Esophagus squamous epithelium (tissue), 5 donors: ENCODE measurements at places on chromosomes 1 and 21. TPM values are rescaled to one million over a fixed set of nuclear protein-coding genes. Genes with fewer than 3 reads are reported as not detected.

- no peak for DNase-seq
Measured at GRCh38 chr1:216205176-216205575, 218.1 kb downstream of the USH2A start.

- DNase-seq: no peak
Measured at GRCh38 chr1:15016526-15016925, 137.0 kb upstream of the TMEM51 start.

- no peak for DNase-seq
Measured at GRCh38 chr1:238409191-238409850, 518.6 kb upstream of the ZP4 start.

GRCh38 chr1:115748401-115749150, 19.9 kb downstream of the CASQ2 start:
- DNase-seq: no peak

DNA sequence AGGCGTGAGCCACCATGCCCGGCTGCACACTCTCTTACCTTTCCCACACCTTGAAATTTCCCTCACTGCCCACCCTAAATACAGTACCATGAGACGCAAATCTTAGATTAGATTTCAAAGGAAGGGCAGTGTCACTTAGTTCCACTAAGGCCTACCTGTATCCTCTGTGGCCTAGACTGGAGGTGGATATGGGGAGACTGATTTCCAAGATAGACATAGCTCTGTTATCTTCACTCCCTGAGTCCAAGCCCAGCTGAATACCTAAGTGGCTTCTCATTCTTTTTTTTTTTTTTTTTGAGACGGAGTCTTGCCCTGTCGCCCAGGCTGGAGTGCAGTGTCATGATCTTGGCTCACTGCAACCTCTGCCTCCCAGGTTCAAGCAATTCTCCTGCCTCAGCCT, 89.0 kb downstream of the SLC16A1 start:
- no peak for DNase-seq

GRCh38 chr1:77287535-77287934, 5.7 kb downstream of the AK5 start:
- no peak for DNase-seq

- no peak for DNase-seq
Measured at GRCh38 chr1:81408419-81408818, 392.3 kb upstream of the ADGRL2 start.

DNA sequence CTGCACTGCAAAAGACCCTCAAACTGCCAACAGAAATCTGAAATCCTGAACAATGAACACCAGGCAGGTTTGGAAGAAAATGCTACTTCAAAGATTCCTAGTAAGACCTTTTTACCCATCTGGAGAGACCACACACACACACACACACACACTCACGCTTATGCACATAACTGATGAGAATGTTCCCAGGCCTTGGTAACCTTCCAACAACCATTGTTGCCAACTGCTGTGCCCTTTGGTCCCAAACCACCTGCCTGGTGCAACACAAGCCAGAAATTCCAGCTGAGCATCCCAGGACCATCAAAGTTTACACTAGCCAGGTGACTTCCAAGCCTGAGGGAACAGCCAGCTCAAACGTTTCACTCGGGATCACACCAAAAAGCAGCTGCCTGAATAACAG, 56.9 kb downstream of the SEC16B start:
- DNase-seq: no peak

DNA sequence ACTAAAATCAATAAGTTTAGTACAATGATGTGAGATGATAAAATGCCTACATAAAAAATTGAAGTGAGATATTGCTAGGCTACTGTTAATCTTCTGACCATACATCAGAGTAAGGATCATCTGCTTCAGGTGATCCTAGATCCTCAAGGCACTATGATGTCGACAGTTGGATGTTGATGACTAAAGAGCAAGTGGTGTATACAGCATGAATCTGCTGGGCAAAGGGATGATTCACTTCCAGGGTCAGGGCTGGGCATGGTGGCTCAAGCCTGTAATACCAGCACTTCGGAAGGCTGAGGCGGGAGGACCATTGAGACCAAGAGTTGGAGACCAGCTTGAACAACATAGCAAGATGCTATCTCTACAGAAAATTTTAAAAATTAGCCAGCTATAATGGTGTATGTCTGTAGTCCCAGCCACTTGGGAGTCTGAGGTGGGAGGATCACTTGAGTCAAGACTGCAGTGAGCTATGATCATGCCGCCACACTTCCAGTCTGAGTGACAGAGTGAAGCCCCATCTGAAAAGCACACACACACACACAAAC, 24.6 kb downstream of the NUF2 start:
- no peak for DNase-seq

DNA sequence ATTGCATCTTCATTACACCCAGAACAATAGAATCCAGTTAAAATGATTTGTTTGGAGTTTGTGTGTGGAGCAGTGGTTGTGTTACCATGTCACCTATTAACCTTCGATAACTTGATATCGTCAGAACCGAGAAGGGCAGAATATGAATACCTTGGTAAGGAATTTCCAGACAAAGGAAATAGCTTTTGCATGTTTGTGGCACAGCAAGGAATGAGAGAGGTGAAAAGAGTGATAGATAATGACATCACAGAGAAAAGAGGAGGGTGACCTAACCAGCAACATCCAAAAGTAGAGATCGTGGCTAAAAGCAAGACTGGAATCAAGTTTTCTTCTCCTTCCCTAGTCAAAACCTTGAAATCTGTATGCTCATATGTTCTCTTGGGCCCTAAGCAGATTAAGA, 244.6 kb upstream of the NEGR1 start:
- no peak for DNase-seq

DNA sequence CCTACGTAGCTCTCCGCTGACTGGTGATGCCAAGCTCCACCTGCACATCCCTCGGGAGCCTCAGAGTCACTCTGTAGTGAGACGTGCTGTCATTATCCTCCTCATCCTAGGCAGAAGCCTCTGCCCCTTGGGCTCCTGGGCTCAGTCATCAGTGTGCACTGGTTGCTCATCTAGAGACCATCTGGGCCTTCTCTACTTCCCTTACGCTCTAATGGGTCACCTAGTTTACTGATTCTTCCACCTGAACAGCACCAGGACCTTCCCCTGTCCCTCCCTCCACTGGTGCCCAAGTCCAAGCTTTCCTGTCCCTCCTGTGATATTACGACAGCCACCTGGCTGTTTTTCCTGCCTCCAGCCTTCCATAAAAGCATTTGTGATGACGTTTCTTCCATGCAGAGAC, 136.1 kb upstream of the ERRFI1 start:
- no peak for DNase-seq

GRCh38 chr1:147243841-147244240, 1.4 kb downstream of the CHD1L start:
- DNase-seq: no peak

- DNase-seq: no peak
Measured at GRCh38 chr1:180925471-180926051, 12.9 kb downstream of the KIAA1614 start.

- DNase-seq: no peak
Measured at GRCh38 chr1:236718328-236718727, 32.0 kb downstream of the ACTN2 start.

DNA sequence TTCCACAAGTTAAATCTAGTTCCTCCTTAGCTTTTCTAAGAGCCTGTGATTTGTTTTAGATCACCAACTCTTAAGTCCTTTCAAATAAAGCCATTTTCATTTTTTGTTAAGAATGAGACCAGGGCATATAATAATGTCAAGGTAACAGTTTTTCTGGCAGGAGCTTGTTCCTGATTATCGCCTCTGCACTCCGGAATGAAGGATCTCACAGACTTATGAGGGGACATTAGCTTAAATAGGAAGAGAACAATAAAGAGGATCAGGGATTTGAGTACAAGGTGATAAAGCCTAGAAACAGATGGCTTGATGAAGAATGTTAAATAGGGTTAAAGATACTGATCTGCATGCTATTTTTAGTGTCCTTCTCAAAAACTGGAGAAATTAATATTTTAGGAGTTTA, 13.6 kb upstream of the OTUD7B start:
- DNase-seq: no peak

- DNase-seq: no peak
Measured at GRCh38 chr1:4380564-4381168, 273.7 kb upstream of the AJAP1 start.

PLA2G5 gene
- 0.97 TPM for total RNA-seq

UBE4B gene
- total RNA-seq: 37.5 TPM

S100A7A gene
- 6.7 TPM for total RNA-seq

NMNAT2 gene
- not detected for total RNA-seq

NFYC gene
- total RNA-seq: 42.0 TPM

MNDA gene
- 8.0 TPM for total RNA-seq

OLIG2 gene
- total RNA-seq: not detected

SPATA17 gene
- 0.11 TPM for total RNA-seq

KRTAP22-1 gene
- not detected for total RNA-seq

SLC35F3 gene
- total RNA-seq: 0.57 TPM

ZNF648 gene
- total RNA-seq: not detected

FMO3 gene
- total RNA-seq: 4.0 TPM

SUSD4 gene
- 50.6 TPM for total RNA-seq
